ENCODE measurements at places on chromosomes 3 and 15.

DNA sequence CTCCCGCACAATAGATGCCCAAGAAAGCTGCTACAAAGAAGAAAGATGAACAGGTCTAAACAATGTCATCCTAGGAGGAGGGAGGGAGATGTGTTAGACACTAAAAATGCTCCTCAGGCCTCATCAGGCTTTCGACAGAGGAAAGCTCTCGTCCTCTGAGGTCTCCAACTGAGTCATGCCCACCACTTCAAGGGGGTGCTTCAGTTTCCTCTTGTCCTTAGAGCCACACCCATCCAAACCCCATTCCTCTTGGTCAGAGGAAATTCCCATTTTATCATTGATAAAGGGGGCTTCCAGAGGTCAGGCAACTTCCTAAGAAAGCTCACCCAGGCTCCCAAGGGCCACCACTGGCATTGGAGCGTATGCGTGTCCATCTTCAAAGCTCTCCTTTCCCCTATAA is 50.1 kb downstream of the HEG1 start:
- no peak for DNase-seq

DNA sequence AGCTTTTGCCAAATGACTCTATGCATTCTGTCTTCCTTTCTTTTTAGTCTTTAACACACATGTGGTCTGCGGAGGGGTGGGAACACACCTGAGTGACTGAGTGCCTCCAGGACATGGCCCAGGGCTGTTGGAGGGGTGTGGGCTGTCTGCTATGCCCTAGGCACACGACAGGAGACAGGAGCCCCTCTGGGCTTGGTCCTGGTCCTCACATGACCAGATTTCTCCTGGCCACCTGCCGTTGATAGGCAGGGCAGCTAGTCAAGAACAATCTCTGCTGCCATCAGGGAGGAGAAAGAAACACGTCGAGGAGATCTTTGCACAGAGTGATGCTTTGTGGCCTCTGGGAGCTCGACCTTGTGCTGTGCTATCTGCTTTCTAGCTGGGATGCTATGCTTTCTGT is 176.6 kb downstream of the KLF13 start:
- DNase-seq: no peak

GRCh38 chr3:168003911-168004310 is 91.8 kb downstream of the GOLIM4 start:
- no peak for DNase-seq

GRCh38 chr3:98778383-98778782 is 15.2 kb downstream of the ST3GAL6 start:
- DNase-seq: no peak

DNA sequence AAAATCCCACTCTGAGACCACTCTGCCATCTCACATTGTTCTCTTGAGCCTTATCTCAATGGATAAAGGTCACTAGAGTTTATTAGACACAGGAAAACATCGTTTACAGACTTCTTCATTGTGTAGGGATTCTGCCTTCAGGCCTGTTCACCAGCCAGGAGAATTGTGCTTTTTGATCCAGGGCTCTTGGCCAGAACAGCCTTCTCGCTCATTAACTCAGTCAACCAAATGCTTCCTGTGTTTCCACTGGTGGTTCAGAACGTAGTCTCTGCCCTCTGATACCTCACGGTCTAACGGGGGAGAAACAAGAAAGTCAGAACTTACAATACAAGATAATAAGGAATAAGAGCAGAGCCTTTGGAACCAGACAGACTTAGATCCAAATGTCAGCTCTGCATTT is 54.2 kb upstream of the TSEN2 start:
- no peak for DNase-seq

DNA sequence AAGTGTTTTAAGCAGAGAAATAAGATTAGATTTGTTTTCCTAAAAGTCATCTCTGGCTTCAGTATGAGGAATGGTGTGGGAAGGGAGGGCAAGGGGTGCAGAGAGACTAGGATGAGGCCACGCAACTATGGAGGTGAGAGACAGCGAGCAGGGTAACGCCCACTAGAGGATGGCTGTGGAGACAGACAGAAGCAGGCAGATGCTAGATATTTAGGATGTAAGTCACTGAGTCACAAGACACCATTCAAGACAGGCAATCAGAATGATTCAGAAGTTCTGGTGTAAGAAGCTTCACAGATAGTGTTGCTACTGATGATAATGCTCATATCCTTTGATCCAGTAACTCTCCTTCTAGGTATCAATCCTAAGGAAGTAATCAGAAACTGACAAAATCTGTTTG is 19.1 kb downstream of the HSPBAP1 start:
- no peak for DNase-seq

GRCh38 chr15:78822514-78822913 is 11.2 kb upstream of the ADAMTS7 start:
- DNase-seq: no peak

DNA sequence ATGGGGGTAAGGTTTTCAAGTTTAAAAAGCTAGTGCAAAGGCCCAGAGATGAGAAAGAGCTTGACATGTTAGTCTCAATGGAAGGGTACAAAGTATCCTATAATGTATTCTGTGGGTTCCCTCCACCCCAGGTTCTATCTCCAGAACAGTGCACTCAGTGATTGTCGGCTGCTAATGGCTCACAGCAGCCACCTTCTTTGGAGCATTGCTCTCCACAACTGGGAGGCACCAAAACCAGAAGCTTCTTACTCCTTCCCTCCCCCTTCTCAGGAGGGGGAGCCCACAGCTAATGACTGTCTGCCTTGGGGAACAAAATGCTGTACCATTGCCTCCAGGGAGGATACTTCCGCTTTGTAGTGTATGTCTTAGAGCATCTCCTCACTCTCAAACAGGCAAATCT is 439.4 kb upstream of the RBMS3 start:
- DNase-seq: no peak
